ENCODE measurements at places on chromosomes 6 and 20.
A peak's percentile ranks its signal among the peaks of the same experiment; 100 is the strongest.

GRCh38 chr6:130671577-130671976 lies 155.6 kb upstream of the SMLR1 start:
- DNase-seq = no peak

DNA sequence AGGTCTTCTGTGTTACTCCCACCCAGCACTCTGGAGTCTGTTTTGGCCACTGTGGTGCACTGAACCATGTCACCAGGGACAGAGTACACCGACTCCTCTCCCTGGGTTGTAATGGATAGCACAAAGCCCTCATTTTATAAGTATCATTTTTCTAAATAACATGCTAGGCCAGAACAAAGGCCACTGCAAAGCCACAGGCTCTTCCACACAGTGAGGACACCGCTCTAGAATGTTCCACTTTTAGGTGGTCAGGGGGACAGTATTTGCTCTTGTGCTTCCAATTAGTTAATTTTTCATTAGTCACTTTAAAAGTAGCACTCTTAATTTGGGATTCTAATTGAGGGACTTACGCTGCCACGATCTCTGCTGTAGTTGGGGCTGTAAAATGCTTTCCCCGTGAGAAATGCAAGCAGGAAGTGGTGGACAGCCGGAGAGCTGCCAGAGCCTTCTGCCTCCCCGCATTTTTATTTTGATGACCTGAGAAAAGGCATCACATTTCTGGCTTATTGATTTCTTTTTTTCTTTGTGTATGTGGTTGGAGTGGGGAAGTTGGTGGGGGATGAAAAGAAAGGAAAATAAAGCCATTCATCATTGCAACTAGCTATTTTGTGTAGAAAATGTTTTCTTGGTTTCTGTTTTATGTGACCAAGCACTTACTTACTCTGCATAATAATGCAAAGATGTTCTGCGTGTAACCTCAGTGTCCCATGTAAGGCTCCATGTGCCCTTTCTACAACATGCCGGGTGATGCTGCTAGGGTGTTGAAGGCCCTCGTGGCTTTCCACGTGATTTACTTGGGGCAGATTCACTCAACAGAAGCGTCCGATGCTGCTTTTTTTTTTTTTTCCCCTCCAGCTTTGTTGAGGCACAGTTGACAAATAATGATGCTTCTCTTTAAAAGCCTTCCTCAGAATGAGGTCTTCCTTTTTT lies 195.9 kb downstream of the SASH1 start:
- no peak for DNase-seq

DNA sequence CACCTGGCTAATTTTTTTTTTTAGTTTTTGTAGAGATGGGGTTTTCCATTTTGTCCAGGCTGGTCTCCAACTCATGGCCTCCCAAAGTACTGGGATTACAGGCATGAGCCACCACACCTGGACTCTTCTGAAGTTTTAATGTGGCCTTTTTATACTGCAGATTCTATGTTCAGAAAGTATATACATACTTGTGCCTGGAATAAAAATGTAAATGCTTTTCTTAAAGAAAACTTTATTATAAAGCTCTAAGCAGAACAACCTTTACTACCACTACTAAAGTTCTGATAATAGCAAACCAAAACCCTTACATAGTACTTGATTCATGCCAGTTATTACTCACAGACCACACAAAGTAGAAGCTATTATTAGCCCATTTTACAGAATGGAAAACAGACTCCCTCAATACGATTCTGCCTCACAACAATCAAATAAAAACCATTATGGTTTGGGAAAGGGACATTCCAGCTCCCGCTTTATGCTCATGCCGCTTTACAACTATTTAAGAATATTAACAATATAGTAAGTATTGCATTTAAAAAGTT lies 5.3 kb downstream of the PHIP start:
- DNase-seq = no peak

DNA sequence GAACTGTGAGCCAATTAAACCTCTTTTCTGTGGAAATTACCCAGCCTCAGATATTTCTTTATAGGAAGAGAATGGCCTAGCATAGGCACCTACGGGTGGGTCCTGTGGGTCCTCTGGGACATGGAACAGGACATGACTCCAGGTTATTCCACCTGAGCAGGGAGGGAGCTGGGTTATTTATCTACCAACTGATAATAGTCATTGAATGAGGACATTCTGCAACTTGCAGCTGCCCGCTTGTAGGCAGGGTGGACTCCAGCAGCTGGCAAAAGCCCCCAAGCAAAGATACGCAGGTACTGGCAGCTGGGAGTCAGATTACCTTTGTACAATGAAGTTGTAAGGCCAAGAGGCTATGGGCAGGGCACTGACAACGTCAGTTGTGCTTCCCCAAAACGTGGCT lies 1.4 kb upstream of the BANF2 start:
- no peak for DNase-seq

DNA sequence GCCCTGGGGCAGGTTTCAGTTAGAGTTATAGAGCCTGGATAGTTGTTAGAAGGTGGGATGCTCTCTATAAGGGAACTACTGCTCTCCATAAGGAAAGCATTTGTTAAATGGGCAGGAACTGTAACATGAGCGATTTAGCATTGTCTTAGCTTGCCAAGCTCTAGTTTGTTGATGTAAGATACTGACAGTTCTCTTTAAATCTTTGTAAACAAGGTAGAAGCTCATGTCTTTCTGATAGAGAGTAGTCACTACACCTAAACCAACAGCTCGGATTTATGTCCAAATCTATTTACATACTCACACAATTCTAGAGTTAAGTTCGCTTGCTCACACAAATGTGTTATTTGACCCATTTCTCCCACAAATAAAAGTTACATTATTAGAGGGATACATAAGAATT lies 87.3 kb downstream of the PLCB1 start:
- DNase-seq = no peak

DNA sequence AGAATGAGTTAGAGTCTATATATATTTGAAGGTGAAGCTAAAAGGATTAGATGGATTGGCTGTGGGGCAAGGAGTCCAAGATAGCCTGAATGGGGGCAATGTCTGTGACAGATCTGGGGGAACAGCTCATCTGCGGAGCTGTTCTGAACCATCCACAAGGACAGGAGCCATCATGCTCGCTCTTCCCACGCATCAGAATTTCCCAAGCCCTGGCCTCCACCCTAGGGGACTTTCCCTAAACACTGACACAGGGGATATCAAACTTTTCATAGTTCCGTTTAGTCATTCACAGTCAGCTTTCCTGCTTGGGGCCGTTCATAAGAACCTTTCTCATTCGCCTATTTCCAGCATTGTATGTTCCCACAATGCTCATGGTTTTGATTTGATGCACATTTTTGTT lies 37.6 kb upstream of the CCN6 start:
- peak; percentile 76 for DNase-seq

- no peak for DNase-seq
Measured at GRCh38 chr6:43737272-43738081, 32.5 kb upstream of the VEGFA start.

- DNase-seq = peak; percentile 27
Measured at GRCh38 chr6:1436334-1437306, 47.2 kb downstream of the FOXF2 start.

GRCh38 chr6:11111769-11112437 lies 378 bp upstream of the ERVFRD-1 start:
- no peak for DNase-seq

- DNase-seq = no peak
Measured at GRCh38 chr6:13398069-13398381, 69.7 kb upstream of the TBC1D7 start.

DNA sequence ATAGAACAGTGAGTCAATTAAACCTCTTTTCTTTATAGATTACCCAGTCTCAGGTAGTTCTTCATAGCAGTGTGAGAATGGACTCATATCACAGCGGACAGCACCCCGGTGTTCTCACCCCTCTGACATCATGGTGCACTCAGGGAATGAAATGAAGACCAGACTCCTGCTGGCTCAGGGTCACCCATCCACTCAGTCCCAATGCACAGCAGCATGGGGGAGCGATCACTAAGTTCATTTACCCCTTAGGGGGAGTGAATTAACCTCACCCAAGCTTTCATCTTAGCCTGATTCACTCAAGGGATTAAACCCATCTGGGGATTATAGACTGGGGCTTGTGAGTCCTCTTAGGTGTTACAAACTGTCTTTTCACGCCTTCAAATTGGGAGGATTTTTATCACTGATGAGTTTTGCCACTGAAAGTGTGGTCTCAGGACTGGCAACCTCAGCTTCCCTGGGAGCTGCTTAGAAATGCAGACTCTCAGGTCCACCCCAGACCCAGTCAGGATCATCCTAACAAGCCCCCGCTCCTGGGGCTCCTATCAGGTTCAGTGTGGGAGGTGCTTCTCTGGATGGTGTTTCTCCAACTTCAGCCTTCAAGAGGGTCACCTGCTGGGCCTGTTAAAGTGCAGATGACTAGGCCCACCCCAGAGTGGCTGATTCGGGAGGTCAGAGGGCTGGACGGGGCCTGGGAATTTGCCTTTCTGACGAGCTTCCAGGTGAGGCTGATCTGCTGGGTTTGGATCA lies 44.3 kb upstream of the FRMD1 start:
- DNase-seq = no peak

DNA sequence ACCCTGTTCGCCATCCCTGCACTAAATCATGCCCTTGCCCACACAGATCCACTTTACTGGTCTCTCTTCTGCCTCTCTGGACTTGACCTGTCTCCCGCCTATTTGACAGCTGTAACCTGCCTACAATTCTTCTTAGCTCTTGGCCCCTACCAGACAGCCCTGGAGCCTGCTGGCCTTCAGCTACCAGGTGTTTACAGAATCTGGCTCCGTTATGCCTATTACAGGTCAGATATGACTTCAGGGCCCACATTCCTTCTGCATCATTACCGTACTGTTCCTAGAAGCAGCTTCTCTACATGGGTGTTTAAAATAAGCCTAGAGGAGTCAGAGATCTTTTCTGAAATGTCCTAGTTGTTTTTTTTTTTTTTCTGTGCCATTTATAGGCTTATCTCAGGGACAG lies 45.4 kb upstream of the CCN6 start:
- DNase-seq = no peak

DNA sequence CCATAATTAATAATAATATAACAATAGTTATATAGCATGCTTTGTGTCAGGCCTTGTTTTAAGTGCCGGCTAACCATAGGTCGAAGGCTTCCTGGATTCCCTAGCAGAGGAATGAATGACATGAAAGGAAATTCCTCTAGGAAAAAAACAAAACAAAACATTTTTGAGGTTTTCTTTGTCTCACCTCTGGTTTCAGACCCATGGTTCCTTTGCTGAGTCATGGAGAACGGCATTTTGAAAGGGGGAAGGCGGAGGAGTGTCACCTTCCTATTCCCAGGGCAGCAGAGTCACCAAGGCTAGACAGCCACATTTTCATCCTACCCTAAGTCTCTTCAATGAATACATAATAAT lies 25.3 kb upstream of the CCND3 start:
- no peak for DNase-seq

- DNase-seq = no peak
Measured at GRCh38 chr20:48131581-48131980, 346.3 kb upstream of the SULF2 start.

DNA sequence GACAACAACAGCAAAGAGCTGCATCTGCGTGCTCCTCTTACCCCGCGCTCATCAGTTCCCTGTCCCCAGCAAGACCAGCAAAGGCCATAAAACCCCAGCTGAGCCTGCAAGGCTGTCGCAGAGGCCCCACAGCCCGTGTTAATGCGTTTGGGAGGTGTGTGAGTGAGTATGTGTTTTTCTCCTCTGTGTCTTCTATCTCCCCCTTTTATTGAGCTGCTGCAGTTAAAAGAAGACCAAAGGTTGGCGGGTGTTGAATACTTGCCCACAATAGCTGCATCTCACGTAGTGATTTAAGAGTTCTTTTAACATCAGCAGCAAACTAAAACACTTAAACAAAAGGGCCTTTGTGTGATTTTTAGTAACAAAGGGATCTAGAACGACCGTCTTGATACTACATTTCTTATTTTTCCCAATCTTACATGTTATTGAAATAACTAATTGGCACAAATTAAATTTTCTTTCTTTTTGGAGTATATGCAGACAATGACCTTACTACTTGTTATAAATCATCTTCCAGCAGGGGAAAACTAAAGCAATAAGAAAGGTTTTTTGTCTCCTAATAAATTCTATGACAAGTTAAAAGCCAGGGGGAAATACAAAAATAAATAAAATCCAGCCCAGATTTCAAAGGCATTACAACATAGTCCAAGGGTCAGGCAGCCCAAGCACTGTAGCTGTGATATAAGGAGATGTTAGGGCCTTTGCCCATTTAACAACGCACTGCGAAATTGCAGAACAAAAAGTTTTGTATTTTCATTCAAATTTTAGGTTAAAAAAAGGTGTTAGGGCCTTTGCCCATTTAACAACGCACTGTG lies 27.2 kb upstream of the CNKSR3 start:
- DNase-seq = no peak

- DNase-seq = no peak
Measured at GRCh38 chr20:43066125-43066524, 123.6 kb downstream of the PTPRT start.

- no peak for DNase-seq
Measured at GRCh38 chr6:15550546-15551123, 112.2 kb downstream of the DTNBP1 start.

DNA sequence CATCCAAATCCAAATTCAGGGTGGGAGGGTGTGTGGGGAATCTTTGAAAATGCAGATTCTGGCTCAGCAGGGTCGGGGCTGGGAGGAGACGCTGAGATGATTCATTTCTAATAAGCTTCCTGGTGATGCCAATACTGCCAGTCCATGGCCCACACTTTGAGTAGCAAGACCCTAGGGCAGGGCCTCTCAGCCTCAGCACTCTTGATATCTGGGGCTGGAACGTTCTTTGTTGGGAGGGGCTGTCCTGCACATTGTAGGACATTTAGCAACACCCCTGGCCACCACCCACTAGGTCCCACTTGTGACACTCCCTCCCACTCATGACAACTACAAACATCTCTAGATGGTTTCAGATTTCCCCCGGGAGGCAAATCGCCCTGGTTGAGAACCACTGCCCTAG lies 191.0 kb downstream of the ZDHHC14 start:
- no peak for DNase-seq

GRCh38 chr20:63029358-63030121 lies 22.8 kb upstream of the BHLHE23 start:
- no peak for DNase-seq

DNA sequence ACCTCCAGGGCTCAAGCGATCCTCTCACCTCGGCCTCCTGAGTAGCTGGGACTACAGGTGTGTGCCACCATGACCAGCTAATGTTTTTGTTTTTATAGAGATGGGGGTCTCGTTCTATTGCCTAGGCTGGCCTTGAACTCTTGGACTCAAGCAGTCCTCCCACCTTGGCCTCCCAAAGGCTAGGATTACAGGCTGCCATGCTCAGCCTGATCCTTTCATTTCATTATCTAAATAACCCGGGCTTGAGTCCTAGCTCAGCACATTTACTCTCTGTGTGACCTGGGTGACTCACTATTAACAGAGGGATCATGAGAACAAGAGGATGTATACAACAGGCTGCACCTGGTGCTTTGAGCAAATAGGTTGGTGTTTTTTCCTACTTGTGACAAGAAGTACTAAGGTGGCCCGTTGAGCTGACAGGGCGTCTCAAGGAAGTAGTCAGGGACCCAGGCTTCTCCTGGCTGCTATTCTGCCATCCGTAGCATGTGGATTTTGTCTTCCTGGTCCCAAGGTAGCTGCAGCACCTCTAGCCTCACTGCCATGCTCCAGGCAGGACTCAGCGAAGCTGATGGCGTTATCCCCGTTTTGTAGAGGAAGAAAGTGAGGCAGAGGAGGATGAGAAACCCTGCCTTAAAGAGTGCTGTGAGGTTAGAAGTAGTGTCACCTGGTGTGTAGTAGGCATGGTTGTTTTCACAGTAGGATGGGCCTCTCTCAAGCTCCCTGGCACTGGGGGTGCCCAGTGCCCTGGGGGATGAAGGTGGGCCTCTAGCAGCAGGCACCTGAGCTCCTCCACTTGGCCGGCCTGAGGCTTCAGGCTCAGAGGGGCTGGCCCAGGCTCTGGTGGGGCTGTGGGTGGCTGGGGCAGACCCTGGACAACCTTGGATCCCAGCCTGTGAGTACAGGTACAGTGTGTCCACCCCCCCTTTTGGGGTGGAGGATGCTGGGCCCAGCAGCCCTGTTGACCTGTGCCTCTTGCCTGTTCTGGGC lies 62.4 kb downstream of the ADNP start:
- DNase-seq = no peak
